Right atrium auricular region (tissue), 2 donors: ENCODE measurements at places on chromosomes 6 and 20. TPM values are rescaled to one million over a fixed set of nuclear protein-coding genes. Genes with fewer than 3 reads are reported as not detected.

Gene LRP11
- total RNA-seq = 17.0 TPM

DNA sequence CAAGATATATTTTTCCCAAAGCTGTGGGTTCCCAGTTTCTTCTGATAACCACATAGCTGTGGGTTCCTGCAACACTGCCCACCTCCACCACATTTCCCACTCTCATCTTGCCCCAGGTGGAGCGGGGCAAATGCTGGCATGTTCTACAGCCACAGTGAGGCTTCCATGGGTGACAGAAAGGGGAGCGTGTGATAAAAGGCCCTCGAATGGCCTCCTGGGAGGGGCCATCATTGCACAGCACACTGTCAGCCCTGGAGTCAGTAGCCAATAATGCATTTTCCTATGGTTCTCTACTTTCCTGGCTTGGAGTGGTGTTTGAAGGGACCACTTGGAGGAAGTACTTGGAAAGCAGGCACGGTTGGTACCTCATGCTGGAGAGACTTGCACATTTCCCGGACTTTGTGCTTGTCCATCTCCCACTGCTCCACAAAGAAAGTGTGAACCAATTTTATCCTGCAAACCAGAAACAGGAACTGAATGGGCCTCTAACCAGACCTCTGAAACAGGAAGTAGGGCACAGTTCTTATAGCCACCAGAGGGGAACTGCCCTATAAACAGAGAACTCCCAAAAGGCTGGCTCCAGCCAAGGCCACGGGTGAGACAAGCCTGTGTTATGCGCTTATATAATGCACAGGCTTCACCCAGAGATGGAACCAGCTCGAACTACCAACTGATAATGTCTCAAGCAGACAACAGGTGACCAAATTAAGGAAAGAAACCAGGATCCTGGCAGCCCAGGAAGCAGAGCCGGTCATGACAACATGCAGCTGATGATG lies 8.6 kb downstream of the MAP3K5 start:
- DNase-seq = no peak

Gene TBXT
- total RNA-seq = not detected

DNA sequence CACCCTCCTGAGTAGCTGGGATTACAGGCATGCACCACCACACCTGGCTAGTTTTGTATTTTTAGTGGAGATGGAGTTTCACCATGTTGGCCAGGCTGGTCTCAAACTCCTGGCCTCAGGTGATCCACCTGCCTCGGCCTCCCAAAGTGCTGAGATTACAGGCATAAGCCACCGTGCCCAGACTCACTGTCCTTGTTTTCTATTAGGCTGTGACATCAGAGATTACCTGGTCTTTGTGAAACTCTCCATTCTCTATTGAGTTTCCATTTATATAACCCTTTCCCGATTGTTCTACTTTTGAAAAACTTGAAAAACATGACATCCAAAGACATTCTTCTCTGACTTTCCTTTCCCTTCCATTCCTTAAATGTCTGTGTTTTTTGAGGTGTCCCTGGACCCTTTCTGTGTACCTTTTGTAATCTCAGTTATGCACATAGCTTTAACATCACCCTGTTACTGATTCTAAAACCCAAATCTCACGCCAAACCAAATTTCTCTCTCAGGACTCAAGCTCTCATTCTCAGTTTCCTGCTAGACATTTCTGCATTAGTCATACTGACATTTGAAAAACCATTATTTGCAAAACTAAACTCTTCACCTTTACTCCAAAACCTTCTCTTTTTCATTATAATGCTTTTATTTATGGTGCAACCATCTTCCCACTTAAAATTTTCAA lies 137.0 kb downstream of the KHDC1L start:
- DNase-seq = no peak

- DNase-seq = no peak
These were observed 129.9 kb downstream of the LRFN2 start for GRCh38 chr6:40457261-40457660.

GRCh38 chr6:24125980-24126379 lies at the start of gene NRSN1:
Gene NRSN1 (plus strand): TSS chr6:24126215. CDS start chr6:24134328, 8,113 bp downstream.
- DNase-seq = no peak

- DNase-seq = no peak
These were observed 38.1 kb upstream of the HLA-E start for GRCh38 chr6:30450909-30451841.
